ENCODE measurements at places on chromosomes 3 and 15. TPM values are rescaled to one million over a fixed set of nuclear protein-coding genes. Genes with fewer than 3 reads are reported as not detected.
A peak's percentile ranks its signal among the peaks of the same experiment; 100 is the strongest.

DNA sequence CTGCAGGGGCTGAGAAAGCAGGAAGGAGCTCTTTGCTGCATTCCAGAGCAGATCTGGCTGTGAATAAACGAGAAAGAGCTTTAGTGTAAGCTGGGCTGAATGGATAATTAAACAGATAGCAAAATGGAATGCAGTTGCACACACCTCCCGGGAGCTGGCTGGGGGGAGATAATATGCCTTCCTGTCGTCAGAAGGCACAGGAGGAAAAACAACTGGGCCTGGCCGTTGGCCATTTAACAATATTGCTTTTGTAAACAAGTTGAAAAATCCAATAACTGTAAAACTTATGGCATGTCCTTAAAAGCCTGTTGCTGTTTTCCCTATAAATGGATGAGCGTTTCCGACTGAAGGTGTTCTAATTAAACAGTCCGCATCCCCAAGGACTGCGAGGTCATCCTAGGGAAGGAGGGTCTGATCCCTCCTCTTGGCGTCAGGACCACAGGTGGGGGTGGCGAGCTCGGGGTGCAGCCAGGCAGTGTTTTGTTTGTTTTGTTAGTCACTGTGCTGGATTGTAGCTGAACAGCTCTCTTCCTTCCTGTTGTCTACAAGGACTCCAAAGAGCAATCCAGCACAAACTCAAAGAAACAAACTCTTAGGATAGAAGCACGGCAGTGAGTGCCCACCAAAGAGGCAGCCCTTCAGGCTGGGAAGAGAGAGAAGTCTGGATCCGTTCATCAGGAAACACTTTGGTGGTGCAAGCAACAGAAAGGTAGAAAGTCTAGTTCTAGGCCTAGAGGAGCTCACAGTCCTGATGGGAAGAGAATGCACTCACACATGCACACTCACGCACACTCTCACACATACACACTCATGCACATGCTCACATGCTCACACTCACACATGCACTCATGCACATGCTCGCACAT is 133.4 kb upstream of the SMAD3 start:
- no peak for DNase-seq

DNA sequence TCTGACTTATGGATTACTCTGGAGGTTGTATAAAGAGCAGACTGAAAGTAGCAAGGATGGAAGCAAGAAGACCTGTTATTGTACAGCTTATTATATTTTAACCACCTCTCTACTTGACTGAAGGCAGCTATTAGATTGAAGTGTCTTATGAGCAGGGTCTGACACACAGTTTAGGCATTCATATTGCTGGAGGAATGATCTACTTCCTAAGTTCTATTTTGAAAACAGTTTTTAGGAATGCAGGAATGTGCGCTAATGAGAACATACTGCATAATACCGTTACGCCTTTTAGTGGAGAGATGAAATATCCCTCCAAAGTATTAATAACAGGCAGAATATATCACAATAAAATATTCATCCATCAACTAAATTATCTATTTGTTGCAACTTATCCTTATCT is 193.3 kb downstream of the ISL2 start:
- no peak for DNase-seq

DNA sequence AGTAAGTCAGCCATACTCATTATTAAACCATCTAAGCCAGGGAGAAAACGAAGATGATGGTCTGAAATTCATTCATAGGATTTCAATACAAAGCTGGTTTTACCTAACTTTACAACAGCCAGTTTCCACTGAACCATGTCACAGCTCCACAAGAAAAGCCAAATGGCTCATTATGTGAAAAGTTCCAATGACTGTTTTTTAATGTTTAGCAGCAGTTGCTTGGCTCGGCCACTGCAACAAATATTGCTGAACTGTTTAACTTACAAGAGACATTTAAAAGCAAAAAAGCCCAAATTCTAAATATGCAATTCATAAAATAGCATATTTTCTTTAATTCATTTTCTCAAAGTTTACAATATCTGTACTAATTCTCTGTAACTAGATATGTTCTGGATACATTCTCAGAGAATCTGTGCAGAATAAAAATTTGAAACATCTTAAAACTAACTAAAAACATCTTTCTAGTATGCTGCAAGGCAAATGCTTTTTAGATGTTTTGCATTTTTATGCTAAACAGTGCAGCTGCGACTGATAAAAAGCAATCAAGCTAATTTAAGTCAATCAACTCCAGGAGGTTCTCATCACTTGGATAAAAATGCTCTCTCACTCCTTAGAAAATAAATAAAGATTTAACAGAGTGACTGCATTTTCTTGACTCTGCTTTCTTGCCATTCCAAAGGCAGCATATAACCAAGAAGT is 356.5 kb downstream of the ERC2 start:
- no peak for DNase-seq

GRCh38 chr3:157087780-157088600 is 72.0 kb downstream of the CCNL1 start:
- DNase-seq = no peak

DNA sequence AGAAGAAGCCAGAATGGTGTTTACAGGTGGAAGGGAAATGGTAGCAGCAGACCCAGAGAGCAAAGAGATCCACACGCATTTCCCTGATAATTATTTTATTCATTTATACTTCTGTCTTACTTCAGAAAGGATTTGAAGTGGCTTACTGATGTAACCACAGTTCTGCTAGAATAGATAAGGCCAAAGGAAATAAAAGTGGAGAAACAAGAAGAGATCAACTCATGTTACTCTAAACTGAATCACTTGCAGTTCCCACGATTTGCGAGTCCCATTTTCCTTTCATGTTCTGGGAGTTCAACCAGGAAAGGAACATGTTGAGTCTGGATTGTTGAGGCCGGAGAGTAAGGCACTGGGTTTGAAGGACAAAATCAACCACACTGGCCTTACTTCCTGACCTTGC is 151.8 kb downstream of the MYRIP start:
- no peak for DNase-seq

DNA sequence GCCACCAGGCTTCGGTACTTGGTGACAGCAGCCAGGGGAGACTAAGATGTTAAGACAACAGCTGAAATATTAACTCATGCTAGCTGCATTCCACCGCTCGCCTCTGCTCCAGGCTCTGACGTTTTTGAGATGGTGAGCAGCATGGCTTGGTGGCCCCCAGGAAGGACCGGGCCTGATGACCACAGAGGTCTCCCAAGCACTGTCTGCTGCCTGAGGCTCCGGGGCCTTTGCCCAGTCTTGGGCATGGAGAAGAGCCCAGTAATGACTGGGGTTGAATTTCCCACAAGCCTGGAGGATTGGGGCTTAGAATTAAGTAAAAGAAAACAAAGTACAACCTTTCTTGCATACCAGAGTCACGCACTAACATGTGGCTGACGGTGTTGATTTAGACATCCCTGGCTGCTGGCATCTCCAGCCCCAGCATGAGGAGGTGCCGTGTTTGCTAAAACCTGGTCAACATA is 243.6 kb upstream of the LYSMD4 start:
- DNase-seq = no peak

RLBP1 gene
- total RNA-seq = not detected

GRCh38 chr3:119453822-119454221 is 9.6 kb downstream of the TMEM39A start:
- no peak for DNase-seq

DNA sequence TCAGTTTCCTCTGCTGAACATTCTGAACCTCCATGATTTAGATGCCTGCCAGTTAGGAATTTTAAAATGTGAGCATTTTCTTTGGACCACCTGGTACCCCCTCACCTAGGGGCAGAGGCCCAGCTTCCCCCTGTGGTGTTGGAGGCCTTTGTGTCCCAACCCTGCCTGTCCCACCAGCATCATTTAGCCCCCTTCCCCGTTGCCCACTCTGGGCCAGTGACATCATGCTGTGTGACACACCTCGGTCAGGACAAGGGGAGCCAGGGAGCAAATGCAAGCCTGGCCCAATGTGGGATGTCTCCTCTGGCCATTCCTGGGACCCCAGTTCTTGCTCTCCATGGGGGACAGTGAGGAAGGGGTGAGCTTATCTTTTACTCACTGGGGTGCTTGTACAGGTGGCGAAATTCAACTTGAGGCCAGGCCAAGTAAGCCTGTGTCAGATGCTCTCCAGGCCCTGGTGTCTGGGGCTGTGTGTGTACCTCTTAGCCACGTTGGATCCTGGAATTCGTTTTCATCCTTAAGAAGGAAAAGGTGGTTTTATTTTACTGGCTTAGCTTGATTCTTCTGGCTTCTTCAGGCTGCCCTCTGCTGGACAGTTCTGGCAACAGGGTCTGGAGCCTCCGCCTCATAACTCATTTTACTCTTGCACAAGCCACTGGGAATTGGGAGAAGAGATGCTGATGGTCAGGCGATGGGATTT is 49.7 kb upstream of the MYZAP start:
- DNase-seq = no peak

DNA sequence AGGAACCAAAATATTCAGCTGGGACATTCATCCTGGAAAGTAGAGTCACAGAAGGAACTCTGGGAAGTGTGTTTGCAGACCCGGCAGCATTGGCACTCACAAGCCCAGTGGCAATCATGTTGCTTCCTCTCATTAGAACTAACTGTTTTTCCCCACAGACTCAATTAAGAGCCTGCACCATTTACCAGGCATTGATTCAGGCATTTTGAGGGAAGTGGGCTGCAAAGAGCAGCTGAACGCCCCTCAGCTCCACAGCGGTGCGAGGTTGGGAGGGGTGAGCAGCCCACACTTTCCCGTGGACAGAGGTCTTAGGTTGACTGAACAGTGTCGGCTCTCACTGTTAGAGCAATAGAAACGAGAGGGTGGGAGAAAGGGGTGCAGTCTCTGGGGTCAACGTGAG is 143.8 kb downstream of the STT3B start:
- no peak for DNase-seq

GABRA5 gene
- total RNA-seq = 103 TPM

LRRC31 gene
- total RNA-seq = not detected

NOX5 gene
- under 0.01 TPM for total RNA-seq

SERINC4 gene
- not detected for total RNA-seq

DNA sequence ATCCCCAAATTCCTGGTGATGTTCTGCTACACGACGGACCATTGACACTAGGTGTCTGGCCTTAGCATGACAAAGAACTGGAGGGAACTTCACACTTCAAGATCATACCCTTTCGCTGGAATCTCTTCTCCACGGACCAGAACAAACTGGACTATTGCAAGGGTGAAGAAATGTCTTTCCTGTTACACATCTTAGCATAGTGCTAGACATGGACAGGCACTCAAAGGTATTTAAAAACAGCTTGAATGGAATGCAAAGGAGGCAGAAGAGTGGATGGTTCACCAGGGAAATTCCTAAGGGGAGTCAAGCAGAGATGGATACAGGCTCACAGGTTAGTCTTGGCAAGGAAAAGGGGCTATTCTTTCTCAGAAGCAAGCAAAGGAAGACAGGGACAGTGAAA is 33.5 kb upstream of the PDZRN3 start:
- no peak for DNase-seq

GRCh38 chr3:43413676-43414368 is 127.5 kb downstream of the SNRK start:
- peak; percentile 34 for DNase-seq

DNA sequence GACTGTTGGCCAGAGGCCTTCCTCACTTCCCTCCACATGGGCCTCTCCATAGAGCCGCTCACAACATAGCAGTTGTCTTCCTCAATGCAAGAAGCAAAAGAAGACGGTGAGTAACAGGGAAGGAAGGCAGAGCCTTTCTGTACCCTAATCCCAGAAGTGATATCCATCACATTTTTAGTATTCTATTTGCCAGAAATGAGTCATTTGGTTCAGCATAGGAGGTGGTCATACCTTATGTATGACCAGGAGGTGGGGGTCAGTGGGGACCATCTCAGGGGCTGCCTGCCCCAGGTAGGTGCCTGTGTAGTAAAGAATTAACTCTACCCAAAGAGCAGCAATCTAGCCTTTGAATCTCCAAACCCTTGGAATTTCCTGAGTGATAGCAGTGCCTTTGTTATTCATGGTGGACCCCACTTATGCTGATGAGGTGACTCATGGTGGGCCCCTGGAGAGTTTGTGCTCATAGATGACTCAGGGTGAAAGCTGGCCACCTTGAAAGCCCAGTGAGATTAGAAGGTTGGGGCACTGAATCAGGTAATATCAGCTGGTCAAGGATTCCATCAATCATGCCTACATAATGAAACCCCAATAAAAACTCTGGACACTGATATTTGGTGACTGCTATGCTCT is 323.9 kb upstream of the IGF1R start:
- DNase-seq = no peak

C3orf85 gene
- total RNA-seq = not detected

DNA sequence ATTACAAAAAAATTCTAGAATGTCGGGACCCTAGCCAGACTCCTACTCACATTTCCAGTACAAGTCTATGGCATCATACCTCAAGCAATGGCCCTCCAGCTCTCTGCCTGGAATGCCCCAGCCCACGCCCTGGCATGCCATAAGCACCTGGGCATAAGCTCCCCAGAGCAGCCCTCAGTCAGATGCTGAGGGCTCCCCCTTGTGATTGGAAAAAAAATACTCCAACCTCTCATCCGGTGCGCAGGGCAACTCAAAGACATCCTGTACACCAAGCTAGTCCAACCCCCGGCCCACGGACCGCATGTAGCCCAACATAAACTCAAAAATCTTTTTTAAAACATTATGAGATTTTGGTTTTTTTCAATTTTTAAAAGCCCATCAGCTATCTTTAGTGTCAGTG is 115.4 kb downstream of the NEK10 start:
- DNase-seq = no peak

- DNase-seq = no peak
These were observed 280.4 kb downstream of the CD47 start for GRCh38 chr3:107810171-107811071.
